CD4-positive, alpha-beta T cell treated with Interleukin-15 for 4 hours (primary cell): ENCODE measurements at places on chromosomes 5 and 9.

DNA sequence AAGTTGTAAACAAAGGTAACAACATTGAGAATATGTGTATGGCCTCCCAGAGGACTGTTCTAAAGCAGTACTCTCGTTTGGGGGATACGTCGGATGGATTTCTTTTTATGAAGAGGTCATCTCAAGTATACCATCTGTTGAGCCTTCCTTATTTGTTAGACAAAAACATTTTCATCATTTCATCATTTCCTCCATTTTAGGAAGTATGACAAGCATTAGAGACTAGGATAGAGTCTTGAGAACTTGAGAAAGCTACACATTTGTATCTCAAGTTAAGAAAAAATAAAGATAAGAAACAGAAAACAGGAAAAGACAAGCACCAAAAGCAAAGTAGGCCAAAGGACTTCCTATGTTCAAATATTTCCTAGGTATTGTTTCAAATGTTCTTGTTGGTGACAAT lies 307.0 kb downstream of the EFNA5 start:
- DNase-seq = no peak

DNA sequence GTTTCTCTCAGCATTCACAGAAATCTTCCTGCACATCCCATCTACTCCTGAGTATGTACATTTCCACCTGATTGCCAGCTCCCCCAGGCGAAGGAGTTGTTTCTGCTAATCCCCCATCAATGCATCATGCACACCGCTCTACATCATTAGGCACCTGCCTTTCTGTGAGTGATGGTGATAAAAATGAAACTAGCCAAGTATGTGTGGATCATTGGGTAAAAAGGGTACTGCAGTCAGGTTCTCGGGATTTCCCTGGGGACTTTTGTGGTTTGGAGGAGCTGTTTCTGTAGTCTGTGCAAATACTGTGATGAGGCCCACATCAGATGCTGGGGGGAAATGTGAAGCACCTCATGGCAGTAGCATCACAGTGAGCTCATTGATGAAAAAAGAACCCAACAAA lies 30.4 kb downstream of the CAMK4 start:
- DNase-seq = peak; percentile 76

- no peak for DNase-seq
Measured at GRCh38 chr9:8229226-8229625, 429.6 kb upstream of the DMAC1 start.

DNA sequence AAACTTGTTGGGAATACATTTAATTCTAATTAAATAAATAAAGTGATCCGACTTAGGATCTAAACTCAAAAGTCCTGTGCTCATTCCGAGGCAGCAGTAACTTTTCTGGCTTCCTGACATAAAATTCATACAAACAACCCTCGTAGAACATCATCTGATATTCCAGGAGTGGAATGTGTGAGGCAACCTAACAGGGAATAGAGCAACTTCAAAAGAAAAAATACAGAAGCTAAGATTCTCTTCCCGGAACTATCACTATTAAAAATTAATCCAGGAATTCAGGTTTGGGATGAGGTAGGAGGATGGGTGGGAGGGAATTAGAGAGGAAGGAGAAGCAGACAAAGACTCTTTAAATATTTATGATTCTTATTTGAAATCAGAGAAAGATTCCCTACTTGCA lies 32.9 kb upstream of the TRIO start:
- DNase-seq = no peak

DNA sequence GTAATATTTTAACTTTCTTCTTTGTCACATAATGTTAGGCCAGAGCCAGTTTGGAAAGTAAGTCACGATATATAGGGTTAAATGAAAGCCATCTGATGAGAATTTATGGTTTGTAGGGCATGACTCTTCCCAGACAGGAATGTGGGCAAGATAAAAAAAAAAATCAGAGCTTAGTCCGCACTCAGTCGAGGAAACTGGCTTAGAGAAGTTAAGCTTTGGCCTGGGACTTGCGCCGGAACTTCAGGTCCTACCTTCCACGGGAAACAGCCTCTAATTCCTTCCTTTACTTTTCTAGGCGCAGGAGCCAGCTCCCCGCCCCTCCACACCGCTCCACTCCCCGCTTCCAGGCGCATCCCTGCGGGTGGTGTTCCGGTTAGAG lies 475 bp downstream of the DDX31 start:
- DNase-seq = no peak

DNA sequence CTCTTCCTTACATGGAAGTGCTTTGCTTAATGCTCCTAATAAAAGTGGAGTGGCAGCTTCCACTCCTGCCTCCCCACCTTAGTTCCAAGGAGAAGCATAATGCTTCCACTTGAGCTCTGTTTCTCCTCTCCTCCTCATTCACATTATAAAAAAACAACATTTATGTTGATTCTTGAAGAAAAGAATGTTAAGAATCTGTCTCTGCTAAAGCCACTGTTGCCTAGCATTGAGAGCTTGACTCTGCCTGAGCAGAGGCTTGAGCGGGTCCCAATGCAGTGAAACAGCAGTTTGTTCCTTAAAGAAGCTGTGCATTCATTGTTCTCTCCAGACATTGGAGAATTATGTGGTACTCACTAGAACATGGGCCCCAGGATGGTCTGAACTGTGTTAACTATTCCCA lies 101.5 kb upstream of the GHR start:
- DNase-seq = no peak

- DNase-seq = no peak
Measured at GRCh38 chr9:125258832-125259534, 2.6 kb upstream of the GAPVD1 start.

DNA sequence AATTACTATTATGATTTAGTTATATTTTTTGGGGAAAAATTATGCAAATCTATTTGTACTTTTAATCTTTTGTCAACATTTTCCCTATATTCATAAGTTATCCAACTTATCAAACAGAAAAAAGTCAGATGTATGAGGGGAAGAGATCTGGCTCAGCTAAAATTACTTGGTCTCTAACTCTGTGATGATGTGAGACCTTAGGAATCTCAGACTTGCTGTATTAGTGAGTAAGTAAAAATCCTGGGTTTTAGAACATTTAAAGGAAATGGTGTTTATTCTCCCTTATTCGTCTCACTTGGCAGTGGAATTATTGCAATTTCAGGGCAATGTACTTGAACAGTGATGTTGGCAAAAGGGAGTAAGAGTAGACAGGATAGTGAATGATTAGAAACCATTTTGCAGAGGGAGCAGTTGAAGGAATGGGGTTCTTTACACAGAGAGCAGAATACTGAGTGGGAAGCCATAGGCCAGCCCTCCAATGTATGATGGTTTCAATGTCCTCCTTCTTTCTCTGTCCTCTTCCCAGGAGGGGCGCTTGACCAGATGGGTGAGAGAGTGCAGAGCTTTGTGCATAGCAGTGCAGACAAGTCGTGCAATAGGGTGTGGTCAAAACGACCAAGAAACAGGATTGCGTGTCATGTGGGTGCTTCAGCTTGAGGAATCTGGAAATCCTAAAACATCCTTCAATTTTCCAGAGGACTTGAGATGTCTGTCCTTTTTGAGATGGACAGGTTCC lies 91.7 kb downstream of the TENT4A start:
- no peak for DNase-seq

- DNase-seq = no peak
Measured at GRCh38 chr9:17625644-17626388, 47.0 kb downstream of the SH3GL2 start.

- DNase-seq = no peak
Measured at GRCh38 chr9:107361816-107362215, 78.7 kb downstream of the RAD23B start.

- DNase-seq = no peak
Measured at GRCh38 chr5:136205941-136206340, 13.0 kb upstream of the SMIM32 start.

DNA sequence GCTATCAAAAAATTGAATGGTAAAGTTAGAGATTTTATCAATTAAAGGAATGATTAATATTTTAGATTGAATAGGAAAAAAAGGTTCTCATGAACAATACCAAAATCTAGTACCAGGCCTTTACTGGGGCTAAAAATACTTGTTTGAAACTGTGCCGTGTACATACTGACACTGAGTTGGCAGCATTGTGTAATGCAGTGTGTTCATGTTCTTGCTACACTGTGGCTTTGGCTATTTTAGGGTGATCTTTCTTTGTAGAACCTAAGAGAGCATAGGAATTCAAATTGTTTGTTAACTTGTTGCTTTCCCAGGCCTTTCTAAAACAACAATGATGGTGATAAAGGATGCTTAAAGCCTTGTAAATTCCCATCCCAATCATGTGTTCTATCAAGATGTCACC lies 80.9 kb downstream of the KIF4B start:
- DNase-seq = no peak

- peak; percentile 16 for DNase-seq
Measured at GRCh38 chr5:6291961-6292360, 86.4 kb downstream of the MED10 start.

DNA sequence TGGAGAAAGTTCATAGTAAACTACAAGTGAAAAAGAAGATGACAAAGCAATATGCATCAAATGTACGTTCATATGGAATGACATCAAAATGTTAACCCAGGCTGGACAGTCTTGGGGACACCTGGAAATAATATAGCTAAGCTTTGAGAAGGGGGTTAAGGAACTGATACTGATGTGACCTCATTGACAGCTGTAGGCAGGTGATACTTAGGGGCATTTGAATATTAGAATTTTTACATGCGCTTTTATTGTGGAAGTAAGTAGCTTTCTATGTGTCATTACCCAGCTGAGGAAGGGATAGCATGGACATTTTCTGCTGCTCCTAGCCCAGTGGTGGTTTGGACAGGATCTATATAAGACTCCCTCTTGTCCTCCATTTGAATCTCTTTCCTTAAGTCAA lies 299.7 kb downstream of the CWC27 start:
- no peak for DNase-seq

DNA sequence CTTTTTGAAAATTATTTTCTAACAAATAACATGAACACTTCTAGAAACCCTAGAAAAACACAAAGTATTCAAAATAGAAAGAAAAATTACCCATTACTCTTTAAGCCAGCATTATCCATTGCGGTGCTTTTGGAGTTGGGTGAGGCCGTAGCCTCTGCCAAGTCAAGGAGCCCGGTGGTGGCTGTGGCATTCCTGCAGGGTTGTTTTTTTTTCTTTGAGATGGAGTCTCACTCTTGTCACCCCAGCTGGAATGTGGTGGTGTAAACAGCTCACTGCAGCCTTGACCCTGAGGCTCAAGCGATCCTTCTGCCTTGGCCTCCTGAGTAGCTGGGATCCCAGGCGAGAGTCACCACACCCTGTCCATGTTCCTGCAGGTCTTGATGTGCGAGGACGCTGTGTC lies 8.2 kb upstream of the AHRR start:
- DNase-seq = no peak

DNA sequence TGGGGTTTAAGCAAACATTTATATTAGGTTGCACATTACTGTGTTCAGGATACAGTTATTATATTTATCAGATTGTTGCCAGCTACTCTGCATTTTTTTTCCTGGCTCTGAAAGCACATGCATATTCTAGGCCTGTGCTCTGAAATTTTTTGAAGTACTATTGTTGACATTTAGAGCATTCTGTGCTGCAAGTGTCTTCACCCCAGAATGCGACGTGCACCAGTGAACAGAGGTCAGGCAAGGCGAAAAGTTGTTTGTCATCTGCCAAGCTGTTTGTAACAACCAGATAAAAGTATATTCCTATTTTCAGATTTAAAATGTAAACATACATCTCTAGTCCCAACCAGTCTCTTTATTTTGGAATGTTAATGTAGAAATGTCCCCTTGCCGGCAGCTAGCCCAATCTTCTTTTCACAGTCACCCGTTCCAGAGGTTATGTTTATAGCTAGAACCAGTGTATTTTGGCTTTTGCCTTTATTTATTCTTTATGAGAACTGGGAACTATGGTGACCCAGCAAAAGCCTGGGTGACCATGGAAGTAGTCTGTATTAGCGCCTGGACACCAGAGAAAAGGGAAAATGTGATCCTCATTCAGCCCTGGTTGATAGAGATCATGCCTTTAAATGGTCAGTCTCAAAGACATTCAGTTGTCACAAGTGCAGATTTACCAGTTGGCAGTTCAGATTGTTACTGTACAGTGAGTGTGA lies 84.6 kb downstream of the NDUFAF2 start:
- no peak for DNase-seq

DNA sequence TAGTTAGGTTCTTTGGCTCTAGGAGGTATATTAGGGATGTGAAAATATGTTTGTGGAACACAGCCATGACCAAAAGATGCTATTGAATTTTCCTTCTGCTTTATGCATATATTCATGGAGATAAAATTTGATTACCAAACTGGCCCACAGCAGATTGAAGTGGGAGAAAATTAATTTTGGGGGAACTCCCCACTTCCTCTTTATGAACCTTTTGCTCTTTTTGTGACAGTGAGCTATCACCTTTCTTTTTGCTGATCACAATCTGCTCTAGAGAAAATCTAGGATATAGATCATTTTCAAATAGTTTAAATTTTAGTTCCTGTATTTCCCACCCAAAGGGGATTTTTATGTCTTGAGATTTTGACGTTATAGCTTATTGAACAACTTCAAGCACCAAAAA lies 313.0 kb downstream of the GABRB2 start:
- DNase-seq = no peak

DNA sequence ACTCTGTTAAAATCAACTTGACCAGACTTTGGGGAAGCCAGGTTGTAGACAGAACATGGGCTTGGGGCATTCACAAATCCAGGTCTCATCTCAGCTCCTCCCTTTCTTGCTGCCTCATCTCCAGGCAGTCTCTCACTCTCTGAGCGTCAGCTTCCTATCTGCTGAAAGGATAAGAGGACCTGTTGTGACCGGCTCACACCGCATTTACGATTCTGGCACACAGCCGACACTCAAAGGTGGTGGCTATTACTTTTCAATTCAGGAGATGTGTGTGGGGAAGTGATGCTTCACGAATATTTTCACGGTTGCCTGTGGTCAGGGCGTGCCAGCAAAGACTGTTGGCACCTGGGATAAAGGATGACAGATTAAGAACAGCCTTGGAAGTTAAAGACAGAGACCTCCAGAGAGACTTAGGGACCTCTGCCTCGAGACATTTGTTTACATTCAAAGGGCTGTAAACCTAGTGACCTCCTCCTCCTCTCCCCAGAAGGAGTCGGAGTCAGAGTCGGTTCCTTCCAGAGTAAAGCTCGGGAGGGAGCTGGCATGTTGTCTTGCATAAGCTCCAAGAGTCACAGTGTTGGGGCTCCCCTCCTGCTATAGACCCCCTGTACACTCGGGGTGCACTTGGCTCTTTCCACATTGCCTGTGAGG lies 83.2 kb downstream of the AK8 start:
- DNase-seq = no peak

- no peak for DNase-seq
Measured at GRCh38 chr5:150299571-150300327, 3.0 kb downstream of the ARSI start.

DNA sequence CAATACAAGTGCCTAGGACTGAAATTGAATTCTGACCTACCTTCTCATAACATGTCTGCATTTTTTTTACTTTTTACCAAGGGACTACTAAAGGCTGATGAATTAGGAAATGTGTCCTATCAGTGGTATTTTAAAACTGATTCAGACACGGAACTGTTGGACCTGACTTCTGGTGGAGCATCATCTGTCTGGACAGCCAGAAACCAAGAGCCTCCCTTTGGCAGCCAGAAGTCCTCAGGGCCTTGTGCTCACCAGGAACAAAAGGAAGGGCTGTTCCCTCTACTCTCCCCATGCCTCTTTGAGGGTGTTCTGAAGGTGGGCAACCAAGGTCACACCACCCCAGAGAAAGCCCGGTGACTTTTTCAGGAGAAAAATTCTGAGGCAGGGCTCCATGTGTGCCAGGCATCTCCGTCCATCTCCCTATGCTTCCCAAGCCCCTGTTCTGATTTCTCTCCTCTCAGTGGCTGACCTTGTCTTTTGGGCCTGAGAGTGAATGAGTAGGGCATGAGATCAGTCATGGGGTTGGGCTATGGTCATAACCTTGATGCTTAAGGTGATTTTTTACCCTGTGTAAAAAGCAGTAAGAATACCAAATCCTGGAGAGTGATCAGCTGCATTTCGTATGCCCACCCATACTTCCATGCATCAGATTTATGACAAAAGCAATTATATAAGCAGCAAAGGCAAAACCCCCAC lies 143.7 kb downstream of the SCAMP1 start:
- no peak for DNase-seq
